ENCODE measurements at places on chromosomes 12 and 14.

- DNase-seq, result no peak
Observed at GRCh38 chr14:101884934-101885576, 79.3 kb upstream of the DYNC1H1 start.

- DNase-seq, result no peak
Observed at GRCh38 chr12:68559246-68559645, 51.5 kb upstream of the RAP1B start.

DNA sequence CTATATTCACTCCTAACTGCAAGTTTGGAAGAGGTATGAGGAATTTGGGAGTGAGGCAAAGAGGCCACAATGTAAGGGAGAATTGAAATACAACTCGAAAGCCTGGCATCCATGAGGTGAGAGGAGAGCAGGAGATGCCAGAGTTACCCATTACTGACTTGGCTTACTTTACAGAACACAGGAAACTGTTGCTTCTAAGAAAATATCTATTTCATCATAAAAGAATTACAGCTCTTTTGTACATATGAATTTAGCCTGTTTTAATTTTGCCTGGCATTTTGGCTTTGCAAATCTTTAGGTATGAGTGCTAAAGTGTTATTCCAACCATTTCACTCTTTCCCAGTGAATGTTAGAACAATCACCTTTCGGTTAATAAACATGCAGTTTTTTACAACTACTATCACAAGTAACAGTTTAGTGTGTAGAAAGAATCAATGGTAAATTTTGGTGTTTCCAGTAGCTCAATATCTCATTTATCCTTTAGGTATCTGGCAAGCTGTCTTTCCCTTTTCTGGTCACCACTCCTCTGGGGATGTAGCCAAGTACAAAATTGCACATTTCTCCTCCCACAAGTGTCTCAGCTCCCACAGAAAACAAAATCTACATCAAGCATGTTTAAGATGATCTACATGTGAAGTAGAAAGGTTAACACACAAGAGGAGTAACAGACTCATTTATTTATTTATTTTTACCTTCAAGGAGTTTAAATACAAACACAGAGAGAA, 196.6 kb upstream of the DCN start:
- DNase-seq, result no peak

GRCh38 chr12:125996443-125996842, 931.2 kb downstream of the AACS start:
- no peak for DNase-seq

GRCh38 chr14:100429537-100429936, 106.4 kb downstream of the SLC25A47 start:
- no peak for DNase-seq

DNA sequence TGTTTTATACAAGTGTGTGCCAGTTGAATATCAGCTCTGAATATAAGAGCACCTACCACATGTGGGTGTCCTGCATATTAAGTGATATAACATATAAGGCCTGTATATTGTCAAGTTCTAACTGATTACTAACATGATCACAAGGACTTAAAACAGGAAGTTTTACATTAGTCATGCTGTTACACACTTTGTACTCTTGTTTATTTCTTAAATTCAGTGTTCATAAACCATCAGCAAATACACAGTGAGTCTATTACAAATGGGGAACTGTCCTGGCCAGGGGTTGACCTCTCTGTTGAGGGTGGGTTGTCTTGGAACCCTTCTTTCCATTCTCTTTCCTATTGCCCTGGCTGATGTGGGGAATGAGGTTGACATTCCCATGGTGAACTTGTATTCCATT, 19.1 kb downstream of the HELB start:
- DNase-seq, result no peak

GRCh38 chr12:11998944-11999315, 71.8 kb upstream of the BCL2L14 start:
- no peak for DNase-seq

GRCh38 chr14:60723116-60723906, 840 bp downstream of the SIX4 start:
- DNase-seq, result no peak

DNA sequence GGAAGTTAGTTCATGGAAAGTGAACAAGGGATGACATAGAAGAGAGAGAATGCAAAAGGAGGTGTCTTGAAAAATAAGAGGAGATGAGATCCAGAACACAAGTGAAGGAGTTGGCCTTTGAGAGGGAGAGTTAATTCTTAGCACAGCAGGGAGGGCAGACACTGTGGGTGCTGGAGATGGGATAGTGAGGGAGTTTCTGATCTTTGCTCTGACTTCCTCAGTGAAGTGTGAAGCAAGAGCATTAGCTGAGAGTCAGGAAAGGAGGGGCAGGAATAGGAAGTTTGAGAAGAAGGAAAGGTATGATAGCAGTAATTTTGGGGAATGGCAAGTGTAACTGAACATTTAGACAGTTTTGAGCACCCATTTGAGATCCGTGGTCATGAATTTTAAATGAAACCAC, 75.8 kb upstream of the COCH start:
- DNase-seq, result no peak

- DNase-seq, result no peak
Observed at GRCh38 chr12:102093319-102093718, 26.6 kb downstream of the NUP37 start.

DNA sequence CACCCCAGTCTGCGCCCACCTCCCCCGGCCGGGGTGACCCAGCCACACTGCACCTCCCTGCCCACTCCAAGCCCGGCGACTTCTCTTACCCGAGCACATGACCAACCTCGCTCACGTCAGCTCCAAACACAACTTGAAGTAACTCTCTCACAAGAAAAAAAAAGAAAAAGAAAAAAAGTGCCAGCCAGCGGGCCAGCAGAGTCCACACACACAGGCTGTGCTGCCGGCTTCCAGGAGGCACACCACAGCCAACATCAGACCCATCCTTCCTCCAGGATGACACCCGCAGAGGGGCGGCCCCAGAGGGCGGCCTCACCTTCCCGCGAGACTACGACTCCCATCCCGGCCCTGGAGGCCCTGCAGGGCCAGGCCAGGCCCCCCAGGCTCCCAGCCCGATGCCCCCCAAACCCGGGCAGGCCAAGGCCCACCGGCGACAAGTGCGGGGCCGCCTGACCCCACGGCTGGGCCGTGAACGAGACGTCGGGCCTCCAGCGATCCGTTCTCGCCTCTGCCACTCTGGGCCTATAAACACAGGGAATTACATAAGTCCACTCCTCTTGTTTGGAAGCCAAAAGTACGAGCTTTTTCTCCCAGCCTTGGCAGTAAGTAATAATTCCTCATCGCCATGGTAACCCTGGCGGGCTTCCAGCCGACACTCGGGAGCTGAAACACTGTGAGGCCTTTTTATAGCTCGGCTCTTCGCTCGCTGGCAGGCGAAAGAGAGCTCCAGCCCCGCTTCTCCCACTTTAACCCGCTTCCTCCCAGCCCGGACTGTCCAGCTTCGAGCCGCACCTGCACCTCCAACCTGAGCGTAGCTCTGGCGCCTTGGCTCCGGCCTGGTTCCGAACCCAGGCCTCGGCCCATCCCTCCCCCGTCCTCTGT, 49.1 kb downstream of the NCOR2 start:
- DNase-seq, result peak; percentile 99

GRCh38 chr12:82800185-82800584, 113.5 kb downstream of the TMTC2 start:
- DNase-seq, result no peak

GRCh38 chr14:67241411-67242167, at the start of gene PALS1:
Gene PALS1 (plus strand): TSS chr14:67241435. CDS start chr14:67279171, 37,736 bp downstream.
- DNase-seq, result peak; percentile 40

GRCh38 chr14:24818058-24818822, 184.2 kb upstream of the GZMB start:
- DNase-seq, result no peak

DNA sequence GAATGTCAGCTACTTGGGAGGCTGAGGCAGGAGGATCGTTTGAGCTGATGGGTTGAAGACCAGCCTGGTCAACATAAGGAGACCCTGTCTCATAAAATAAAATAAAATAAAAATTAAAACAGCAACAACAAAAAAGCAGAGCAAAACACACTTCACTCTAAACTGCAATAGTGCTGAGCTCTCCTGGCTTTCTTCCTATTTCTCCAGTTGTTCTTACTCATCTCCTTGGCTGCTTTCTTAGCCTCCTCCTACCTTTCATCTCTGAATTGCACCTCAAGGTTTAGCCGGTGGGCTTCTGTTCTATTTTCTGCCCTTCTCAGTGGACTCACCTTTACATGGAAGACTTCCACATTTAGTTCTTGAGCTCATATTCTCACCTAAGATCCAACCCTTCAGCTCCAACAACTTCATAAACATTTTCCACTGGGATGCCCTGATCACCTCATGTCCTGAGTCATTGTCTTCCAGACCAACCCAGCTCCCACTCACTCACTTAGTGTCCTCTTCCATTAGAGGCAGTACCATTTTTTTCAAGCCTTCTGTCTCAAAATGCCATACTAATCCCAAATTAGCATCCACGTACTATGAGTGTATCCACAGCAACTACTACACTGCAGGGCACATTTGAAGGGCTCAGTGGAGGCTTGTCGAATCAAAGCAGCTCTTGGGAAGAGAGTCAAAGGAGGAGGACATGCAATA, 41.2 kb upstream of the TMED10 start:
- DNase-seq, result no peak

DNA sequence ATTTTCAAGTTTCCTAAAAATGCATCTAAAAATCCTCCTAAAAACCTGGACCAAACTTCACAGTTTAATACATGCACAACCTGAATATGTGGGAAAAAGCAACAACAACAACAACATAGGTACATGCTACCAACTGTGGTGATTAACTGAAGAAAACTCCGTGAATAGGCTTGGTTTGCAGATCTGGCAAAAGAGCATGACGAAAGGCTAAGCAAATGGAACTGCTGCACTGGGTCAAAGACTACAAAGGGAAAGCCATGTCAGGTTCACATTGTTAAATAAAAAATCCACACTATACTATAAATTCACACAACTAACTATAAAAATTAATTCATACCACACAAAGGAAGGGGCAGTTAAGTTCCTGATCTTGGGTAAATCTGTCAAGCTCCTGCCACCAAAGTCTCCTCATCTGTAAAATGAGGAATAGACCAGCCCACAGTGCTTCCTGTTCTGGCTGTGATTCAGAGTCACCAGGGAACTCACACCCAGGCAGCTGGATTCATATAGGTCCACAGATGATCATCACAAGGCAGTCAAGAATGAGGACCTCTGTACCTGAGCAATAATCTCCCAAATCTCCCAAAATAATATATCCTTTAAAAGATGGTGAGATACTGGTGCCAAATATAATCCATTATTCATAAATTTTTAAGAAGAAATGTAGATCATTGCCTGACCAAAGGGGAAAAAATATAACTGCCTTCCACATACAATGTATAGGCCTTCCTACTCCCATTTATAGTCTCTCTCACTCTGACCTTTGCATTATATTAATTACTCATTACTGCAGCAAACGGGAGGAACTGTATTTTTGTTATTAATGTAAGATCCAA, 7.0 kb downstream of the CORO1C start:
- DNase-seq, result no peak

DNA sequence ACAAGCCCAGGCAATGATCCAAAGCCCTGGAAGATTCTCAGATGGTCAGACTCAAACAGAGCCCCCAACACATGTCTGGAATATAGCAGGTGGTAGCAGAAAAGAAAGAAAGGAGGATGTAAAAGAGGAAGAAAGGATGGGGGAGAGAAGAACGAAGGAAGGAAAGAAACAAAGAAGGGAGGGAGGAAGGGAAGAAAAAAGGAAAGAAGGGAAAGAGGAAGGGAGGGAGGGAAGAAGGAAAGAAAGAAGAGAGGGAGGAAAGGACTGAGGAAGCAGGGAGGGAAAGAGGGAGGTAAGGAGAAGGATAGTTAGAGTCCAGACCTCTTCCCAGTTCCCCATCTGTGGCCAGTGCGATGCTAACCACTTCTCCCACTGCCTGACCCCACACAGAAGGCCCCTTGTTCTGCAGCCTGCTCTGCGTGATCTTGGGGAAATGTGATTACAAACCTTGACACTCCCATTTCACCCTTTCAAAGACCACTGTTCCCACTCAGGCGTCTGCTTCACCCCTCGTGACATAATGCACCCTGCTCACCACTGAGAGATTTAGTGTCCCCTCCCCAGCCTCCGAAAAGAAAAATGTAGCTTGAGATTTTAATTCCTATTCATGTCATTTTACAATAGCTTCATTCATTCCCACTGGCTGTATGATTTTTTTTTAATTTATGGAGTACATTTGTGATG, 357.9 kb downstream of the BCL11B start:
- no peak for DNase-seq

- no peak for DNase-seq
Observed at GRCh38 chr12:116171549-116171948, 105.9 kb downstream of the MED13L start.

DNA sequence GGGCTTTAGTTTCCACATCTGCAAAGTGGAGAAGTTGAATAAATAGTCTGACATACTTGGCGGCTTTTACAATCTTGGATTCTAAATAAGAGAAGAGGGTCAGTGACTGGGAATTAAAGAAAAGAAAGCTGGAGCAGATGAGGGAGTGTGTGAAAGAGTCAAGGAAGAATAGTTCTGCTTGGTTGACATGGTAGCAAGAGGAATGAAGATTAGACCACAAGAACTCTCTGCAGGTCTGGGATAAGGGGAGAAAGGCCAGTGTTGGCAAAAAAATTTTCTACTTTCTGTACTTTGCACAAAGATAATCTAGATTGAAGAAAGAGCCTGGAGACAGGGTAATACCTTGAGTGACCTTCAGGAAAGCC, 5.9 kb downstream of the ITGB7 start:
- DNase-seq, result no peak

DNA sequence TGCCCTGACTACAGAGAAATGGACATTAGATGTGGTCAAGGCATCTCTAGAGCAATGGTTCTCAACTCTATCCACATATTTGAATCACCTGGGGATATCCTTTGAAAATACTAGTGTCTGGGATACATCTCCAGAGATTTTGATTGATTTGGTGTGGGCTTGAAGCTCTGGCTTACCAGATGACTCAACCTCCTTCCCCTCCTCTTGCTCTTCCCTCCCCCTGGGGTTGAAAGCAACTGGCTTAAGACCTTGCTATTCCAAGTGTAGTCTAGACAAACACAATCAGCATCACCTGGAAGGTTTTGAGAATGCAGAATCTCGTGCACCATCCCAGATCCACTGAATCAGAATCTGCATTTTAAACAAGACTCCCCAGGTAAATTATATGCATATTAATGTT, 183.8 kb downstream of the DAD1 start:
- no peak for DNase-seq

- no peak for DNase-seq
Observed at GRCh38 chr12:2613326-2614073, 181.3 kb upstream of the FKBP4 start.

DNA sequence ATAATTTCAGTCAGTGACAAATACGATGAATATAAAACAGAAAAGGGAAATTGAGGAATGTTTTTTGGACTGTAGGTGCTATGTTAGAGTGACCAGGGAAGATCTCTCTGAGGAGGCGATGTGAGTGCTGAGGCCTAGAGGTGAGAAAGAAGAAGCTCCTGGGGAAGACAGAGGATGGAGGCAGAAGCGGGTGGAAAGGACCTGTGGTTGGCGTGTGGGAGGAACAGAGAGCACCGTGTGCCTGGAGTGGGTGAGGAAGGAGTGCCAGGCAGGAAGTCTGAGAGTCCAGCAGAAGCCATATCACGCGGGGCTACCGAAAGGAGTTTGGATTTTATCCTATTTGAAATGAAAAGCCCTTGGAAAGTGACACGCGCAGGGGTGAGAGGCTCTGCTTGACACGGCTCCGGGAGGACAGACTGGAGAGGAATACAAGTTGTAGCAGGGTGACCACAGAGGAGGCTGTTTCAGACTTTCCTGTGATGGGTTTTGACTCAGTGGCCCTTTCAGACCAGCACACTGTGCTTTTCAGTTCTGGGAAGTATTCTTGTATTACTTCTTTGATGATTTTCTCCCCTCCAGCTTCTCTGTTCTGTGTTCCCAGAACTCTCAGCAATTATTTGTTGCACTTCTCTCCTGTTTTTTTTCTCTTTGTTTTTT, 96.9 kb downstream of the VRK1 start:
- no peak for DNase-seq
